ENCODE measurements at places on chromosomes 6 and 20.

- DNase-seq: no peak
These were observed 80.3 kb downstream of the JARID2 start for GRCh38 chr6:15326067-15326614.

GRCh38 chr6:40640599-40641227 lies 53.5 kb upstream of the LRFN2 start:
- no peak for DNase-seq

DNA sequence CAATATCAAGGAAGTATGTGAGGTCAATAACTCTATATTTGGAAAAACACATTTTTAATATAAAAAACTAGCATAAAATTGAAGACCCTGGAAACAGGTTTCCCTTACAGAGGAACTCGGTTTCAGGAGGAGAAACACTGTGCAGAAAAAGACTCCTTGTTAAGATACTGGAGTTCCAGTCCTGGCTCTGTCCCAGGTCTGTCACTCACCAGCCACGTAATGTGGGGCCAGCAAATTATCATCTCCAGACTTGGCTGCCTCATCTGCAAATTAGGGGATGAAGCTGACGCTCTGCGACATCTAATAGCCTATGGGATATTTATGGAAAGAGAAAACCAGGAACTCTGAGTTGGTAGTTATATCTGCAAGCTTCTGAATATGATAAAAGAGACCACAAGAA lies 702.7 kb downstream of the EPHA7 start:
- no peak for DNase-seq

DNA sequence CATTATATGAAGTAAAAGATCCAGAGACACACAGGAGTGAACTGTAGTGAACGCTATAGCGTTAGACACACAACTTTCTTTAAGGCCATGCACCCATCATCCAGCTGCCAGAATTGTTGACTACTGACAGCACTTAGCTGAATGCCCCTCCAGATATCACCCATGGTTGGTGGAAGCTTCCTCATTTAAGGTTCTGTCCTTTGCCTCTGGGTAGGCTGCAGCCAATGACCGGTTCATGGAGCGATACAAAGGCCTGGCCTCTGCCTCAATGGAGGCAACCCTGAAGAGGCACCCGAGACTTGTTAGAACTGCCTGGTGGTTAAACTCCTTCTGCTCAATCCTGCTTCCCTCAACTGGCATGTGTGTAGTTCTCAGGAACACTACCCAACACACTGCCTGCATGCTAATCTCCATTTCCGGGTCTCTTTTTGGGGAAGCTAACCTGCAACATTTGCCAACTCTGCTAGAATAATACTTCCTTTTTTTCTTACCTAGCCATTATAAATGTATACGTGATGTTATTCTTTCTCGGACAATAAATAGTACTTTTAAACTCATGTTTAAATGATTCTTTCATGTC lies 49.8 kb upstream of the THEMIS start:
- DNase-seq: no peak

DNA sequence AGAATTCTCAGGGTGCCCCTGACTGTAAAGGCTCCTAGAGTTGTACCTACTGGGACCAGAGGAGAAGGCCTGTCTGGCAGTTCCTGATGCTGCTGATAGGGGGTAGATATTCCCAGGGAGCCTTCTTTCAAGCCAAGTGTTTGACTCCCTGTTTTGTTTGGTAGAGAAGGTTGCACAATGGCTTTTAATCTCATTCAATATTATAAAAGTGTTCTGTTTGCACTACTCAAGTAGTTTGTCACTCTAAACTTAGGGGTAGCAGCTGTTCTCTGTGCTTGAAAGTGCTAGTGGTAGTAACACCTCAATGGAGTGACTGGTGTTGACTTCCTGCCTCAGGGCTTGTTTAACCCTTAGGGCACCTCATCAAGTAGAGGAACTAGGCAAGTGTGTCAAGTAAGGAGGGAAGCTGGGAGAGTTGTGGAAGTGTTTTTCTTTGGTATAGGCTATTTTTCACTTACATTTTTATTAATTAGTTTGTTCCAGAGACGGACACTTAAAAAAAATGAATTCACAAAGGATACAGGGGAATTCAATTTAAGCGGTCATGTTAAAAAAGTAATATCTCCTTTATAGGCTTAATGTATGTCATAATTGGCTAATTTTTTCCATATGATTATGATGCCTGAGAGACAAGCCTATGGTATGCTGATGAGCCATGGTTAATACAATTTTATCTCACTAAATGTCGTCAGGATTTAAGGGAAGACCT lies 38.1 kb downstream of the BICRAL start:
- no peak for DNase-seq
